ENCODE measurements at places on chromosomes 16 and 17.

- DNase-seq = no peak
Measured at GRCh38 chr17:45965812-45966211, 33.2 kb upstream of the STH start.

- DNase-seq = no peak
Measured at GRCh38 chr17:64780096-64781013, 118.2 kb upstream of the SMURF2 start.

- no peak for DNase-seq
Measured at GRCh38 chr17:17207998-17208397, 1.9 kb upstream of the PLD6 start.

DNA sequence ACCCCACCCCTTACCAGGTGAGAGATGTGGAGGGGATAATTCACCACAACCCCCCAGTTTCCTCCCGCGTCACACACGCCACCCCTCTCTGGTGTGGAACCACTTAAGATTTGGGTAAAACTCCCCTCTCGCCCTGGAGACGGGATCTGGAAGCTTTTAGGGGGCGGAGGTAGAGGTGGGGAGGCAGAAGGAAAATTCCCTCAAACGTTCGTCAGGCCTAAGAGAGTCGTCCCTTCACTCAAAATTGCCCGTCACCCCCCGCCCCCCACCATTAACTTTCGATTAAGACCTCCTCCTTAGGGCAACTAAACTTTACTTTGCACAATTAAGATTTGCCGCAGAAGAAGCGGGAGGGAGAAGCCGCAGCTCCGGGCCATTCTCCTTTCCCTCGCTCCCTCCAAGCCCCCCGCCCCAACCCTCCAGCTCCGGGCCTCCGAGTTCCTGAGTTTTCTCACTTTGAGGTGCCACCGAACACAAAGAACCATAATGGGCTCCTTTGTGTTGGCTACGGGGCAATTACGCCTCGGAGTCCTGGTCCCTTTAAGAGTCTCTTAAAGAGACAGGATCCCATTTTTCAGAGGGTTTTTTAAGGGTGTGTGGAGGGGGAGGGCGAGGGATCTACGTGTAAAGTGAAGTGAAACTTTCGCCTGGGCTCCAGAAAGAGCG, 985 bp upstream of the FZD2 start:
- DNase-seq = no peak

GRCh38 chr16:8905795-8906591, 23.8 kb downstream of the LITAFD start:
- no peak for DNase-seq

DNA sequence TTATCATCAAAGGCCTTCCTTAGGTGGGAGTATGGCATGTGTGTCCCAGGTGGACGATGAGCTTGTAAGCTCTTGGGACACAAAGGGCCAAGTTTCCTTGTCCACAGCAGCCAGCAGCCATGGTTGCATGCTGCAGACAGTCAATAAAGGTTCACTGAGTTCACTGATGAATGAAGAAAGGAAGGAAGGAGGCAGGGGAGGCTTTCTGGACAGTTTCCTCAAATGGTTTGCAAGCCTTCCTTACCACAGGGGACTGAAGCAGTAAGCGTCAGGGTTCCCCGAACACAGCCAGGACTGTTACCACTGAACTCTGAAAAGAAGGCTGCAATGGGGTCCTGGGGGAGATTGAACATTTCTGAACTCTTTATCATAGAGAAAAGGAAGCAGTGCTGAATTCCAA, 111.1 kb downstream of the GAS7 start:
- no peak for DNase-seq

- no peak for DNase-seq
Measured at GRCh38 chr16:17389384-17389783, 81.4 kb downstream of the XYLT1 start.

- no peak for DNase-seq
Measured at GRCh38 chr16:29789775-29790182, 772 bp upstream of the KIF22 start.

DNA sequence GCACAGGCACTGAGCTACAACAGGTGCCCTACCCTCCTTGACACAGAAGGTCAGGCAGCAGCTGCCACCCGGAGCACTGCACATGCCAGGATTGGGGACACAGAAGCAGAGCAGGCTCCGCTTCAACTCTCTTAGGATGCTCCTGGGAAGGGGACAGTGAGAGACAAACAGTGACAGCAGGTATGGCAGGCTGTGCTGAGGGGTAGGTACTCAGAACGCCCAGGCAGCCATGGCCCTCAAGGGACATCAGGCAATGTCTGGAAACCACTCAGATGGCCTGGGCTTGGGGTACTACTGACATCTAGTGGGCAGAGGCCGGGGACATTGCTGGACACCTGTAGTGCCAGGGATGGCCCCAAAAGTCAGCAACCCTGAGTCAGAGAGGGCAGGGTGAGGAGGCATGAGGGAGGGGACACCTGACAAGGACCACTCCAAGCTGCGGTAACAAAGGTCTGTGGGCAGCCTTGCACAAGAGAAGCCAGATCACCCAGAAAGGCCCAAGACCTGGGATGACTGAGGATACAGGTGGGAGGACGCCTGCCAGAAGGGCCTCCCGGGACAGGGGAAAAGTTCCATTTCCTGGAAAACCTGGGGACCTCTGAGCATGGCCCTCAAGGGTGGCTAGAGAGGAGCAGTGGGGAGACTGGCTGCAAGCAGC, 21.2 kb downstream of the PEMT start:
- DNase-seq = peak; percentile 5

- no peak for DNase-seq
Measured at GRCh38 chr17:57570724-57571344, 174.3 kb downstream of the CCDC182 start.

DNA sequence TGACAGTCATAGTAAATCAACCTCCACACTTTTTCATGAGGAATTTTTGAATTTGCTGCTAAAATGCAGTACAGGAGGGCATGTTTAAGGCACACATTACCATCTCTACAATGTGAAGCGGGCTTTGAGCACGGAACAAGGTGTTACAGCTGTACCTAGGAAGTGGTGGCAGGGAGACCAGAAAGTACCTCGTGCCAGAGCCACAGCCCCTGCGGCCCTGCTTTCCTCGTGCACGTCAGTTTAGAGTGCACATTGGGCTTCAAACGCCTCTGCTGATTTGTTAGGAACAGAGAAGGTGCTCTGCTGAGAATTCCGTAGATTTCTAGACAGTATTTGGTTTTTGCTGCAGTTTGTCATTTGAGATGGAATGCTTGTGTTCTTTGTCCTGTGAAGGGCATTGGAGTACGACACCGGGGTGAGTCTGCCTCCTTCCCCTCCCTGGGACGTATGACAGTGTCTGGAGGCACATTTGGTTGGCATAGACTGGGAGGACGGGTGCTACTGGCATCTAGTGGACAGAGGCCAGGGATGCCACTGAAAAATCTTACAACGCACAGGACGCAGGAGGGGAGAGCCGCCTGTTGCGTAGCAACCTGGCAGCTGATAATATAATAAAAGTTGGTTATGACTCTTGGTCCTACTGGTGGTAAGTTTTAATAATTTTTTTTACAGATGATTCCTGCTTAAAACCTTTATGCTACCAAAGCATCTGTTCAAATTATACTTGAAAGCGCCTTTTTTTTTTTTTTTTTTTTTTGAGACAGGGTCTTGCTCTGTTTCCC, 9.1 kb downstream of the FOXK2 start:
- no peak for DNase-seq

DNA sequence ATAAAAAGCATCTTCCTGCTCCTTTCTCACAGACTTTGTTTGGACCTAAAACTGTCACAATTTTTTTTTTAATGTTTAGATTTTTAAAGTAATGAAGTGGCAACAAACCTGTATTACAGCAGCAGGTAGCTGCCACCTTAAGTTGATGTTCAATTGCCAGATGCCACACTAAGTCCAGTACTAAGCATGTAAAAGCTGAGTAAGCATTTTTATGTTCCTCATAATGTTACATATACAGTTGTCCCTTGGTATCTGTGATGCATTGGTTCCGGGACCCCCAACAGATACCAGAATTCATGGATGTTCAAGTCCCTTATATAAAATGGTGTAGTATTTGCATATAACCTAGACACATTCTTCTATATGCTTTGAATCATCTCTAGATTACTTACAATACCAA, 45.1 kb downstream of the TNRC6A start:
- no peak for DNase-seq

GRCh38 chr16:29811170-29811895, 660 bp upstream of the PRRT2 start:
- DNase-seq = peak; percentile 82

DNA sequence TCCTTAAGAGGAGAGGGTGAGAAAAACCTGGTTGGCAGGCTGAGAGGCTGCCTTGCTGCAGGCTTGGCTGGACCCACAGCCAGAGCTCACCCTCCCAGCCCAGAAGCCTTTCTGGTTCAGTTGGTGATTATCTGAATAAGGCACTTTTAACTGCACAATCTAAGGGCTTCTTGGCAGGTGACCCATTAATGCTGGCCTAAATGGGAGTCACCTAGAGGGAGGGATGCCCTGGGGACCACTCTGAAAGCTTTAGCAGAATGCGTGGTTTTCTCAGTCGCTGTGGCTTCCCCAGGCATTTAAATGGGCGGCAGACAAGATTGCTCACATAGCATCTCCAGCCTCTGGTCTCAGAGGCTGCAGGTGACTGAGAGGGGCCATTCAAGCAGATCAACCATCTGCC, 33.2 kb upstream of the SHISA9 start:
- DNase-seq = no peak

DNA sequence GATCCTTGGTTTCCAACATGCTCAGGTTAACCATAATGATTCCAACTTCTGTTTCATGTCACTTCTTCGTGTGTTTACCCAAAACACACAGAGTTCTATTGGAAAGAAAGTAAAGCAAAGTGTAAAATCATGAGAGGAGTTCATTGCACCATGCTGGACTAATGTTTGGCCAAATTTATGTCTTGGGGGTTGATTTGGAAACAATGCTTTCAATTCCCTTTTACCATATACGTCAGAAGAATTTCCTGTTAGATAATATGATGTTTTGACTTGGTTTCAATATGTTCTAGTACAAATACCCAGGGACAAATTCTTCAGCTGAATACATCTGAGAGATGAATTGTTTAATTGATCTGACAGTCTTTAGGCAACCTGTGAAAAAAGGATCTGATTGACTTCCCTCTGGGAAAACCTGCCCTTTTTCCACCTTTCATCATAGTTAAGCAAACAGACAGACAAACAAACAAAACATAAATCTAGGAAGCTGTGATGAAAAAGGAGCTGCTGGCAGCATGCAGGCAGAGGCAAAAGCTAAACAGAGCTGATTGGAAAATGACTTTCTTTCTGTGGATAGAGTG, 26.0 kb upstream of the MPHOSPH6 start:
- DNase-seq = no peak

GRCh38 chr16:24970708-24971107, 44.5 kb downstream of the ARHGAP17 start:
- no peak for DNase-seq

DNA sequence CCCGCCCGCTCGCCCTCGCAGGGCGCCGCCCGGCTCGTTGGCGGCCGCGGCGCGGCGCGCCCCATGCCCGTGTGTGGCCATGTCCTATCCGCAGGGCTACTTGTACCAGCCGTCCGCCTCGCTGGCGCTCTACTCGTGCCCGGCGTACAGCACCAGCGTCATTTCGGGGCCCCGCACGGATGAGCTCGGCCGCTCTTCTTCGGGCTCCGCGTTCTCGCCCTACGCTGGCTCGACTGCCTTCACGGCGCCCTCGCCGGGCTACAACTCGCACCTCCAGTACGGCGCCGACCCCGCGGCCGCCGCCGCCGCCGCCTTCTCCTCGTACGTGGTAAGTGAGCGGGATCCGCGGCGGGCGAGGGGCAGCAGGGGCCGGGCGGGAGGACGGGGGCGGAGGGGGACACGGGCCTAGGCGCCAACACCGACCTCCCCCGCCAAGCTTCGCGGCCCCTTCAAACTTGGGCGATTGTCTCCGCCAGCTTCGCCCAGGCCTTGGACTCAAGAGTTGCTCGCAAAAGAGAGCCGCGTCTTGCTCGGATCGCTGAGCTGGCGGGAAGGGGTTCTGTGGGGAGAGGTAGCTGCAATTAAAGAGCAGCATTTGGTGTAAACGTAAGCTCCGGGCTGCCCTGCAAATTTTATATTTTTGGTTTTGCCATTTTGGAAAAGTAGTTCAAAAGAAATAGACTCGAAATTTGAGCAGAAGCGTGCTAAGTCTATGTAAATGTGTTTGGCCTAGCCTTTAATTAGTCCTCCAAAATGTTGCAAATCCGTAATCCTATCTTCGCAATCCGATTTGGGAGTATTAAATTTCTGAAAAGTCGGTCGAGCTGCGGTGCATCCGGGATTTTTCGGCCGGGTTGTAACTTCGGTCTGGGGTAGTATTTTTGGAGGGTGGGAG, 702 bp downstream of the IRX5 start:
- DNase-seq = no peak

DNA sequence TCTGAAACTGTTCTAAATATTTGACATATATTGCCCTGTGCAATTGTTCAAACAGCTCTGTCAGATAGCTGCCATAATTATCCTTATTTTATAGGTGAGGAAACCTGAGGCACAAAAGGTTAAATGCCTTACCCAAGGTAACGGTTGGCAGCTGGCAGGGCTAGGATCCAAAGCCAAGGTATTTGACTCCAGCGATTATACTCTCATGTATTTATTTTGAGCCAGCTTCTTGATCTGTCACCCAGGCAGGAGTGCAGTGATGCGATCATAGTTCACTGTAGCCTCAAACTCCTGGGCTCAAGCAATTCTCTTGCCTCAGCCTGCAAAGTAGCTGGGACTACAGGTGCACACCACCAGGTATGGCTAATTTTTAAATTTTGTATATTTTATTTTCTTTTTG, 7.2 kb downstream of the ENO3 start:
- DNase-seq = no peak

DNA sequence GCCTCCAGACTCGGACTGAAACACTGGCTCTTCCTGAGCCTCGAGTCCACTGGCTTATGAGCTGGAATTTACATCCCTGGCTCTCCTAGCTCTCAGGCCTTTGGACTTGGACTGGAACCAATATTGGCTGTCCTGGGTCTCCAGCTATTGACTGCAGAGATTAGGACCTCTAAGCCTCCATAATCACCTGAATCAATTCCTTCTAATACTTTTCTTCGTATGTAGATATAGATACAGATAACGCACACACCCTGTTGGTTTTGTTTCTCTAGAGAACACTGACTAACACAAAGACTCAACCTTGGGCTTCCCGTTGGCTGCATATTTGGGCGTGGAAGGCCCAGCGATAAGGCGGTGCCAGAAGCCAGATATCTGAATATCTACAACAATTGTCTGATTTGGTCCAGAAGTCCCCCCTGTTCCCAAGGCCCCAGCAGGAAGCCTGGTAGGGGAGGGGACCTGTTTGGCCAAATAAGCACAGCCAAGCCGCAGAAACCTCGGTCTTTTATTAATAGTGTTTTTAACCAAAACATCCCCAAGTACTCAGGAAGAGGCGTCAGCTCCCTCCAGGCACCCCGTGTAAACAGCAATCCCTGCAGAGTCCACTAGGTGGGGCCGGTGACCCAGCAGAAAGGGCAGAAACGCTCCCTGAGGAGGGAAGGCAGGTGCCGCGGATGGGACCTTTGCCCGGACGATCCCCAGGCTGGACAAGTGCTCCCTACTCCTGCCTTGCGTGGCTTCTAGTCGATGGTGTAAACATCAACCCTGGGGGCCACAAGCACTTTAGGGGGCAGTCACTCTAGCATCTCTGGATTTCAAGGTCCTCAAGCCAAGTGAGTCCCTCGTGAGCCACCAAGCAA, 57.0 kb downstream of the ABR start:
- no peak for DNase-seq

Measured in CMK (cell line).